Stimulated activated CD8-positive, alpha-beta memory T cell treated with anti-CD3 and anti-CD28 coated beads, Interleukin-4, amount 100 ng/mL, for 1 hour (primary cell): ENCODE measurements at places on chromosomes 2 and 18.

- no peak for DNase-seq
These were observed 103.3 kb downstream of the EXOC6B start for GRCh38 chr2:72722492-72723070.

DNA sequence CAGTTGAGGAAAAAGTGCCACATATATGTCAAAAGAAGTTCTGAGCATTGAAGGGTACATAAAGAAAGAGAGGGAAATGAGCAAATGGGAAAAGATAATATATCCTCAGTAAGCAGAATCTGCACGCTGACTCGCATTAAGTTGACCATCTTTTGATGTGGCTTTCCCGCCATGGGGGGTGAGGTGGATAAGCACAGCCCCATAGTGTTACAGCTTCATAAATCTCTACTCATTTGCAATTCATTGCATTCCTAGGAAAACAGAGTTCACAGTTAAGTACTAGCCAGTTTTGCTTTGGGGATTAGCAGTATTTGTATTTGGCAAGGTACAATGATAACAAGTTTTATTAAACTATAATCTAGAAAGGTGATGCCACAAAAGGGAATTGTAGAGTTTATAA lies 814.2 kb downstream of the LRP1B start:
- no peak for DNase-seq

GRCh38 chr2:86372641-86373502 lies 35.4 kb upstream of the REEP1 start:
- DNase-seq, result no peak

DNA sequence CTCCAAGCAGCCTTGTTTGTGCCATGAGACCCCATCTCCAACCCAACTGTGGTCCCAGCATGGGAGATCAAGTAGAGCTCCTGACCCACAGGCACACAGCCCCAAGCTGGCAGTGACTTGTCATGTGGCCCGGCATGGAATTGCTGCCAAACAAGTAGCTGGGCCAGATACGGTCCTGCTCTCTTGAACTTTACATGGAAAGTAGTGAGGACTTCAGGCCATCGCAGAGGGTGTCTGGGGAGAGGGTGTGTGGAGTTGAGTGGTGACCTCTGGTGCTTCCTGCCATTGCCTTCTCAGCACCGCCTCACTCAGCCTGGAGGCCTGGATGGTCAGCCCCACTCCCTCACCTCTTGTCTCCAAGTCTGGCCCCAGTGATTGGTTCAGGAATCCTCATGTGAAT lies 10.9 kb upstream of the SLC4A3 start:
- DNase-seq, result no peak

DNA sequence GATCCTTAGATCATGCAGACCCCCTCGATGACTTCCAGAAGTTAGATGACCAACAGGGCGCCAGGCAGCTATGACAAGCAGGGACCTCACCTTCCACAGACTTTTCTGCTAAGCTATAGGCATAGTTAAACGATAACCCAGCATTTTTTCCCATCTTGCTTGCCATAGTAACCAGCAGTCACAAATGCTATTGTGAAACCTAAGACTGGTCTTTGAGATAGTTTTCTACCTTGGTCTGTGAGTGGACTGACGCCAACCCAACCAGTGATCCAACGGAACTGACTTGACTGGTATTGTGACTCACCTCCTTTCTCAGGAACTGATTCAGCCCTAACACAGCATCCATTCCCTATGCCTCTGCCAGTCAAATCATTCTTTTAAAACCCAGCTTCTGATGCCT lies 361.2 kb downstream of the LRRTM4 start:
- no peak for DNase-seq

DNA sequence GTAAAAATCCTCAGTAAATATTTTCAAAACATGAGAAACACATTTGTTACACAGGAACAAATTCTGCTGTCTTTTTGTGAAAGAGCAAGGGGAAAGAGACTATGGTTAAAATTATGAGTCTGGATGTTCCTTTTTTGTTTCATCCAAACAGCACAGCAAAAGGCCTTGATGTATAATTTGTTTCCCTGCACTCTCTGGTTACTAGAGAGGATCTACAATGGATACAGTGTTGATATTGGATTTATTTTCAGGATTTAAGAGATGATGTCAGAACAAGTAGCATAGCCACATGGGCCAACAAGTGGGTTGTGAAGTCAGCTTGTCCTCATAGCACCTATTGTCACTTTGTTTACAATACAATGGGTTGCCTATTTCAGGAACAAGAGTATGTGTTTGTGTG lies 11.3 kb upstream of the ERBB4 start:
- no peak for DNase-seq

- DNase-seq, result no peak
These were observed 148.5 kb downstream of the MYT1L start for GRCh38 chr2:2182551-2183071.

DNA sequence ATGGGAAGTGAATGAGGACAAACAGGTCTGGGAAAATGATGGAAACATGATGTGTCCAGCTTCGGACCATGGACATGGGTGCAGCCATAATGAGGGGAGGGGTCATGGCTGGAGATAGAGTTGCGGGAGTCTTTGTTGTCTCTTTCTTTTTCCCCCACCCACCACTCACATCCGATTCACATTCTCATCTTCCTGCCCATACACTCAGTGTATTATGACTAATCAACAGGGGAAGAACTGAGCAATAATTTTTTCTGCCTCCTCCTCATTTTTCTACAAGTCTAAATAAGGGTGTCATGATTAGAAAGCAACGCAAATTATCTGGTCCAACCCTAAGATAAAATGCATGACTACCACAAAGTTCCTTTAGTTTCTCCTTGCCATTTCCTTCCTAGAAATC lies 5.7 kb upstream of the SERPINB2 start:
- no peak for DNase-seq

- no peak for DNase-seq
These were observed 183.2 kb downstream of the ARHGAP15 start for GRCh38 chr2:143312441-143312840.

DNA sequence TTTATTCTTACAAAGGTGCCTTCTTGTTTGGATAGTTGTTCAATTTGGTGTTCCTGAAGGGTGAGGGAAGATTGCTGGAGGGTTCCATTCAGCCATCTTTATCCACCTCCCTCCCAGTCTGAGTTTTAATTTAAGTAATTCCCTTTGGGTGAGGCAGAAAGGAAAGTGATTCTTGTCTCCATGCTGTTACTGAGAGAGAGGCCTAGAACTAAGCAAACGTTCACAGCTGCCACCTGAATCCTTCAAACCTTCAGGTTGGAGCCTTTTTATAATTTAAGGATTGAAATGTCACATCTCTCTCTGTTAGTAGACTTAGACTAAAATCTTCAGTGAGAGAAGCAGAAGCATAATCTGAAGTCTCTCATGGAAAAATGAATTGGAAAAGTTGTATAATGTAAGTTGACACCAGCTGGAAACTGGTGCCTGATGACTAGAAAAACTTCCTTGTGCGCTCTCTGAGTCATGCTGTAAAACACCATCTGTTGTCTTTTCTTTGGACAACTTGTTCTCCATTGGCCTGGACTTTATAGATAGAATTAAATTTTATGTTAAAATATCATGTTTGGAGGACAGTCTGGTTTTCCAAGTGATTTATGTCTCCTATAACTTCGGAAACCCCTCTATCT lies 14.6 kb downstream of the STRADB start:
- DNase-seq, result no peak

- no peak for DNase-seq
These were observed 192.0 kb downstream of the ALK start for GRCh38 chr2:29729401-29729800.

DNA sequence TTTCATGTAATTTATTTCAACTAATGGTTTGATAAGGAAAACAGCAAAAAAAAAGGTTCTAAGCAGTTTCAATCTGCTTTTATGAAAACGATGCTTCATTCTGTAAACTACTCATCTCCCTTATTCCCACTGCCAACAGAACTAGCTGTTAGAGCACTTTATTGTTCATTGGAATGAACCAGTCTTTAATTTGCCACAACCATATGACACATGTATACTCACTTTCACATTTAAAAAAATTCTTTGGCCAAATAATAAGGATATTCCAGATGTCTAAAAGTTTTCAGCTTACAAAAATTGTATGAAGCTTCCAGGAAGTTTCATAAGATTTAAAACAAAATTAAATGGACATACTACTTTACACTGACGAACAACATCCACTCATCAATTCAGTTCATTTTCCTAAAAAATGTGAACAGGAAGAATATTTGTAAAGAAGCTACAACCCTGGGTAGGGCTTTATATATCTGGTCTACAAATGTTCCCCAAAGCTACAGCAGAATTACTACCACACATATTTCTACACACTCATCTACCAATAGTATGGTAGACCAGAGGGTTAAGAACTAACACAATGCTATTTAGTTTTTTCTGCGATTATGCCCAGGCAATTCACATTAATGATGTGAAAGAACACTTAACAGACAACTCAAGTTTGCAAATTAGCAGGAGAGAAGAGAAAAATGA lies 37.7 kb downstream of the ZNF521 start:
- DNase-seq, result no peak

GRCh38 chr2:126475031-126475430 lies 180.9 kb upstream of the GYPC start:
- DNase-seq, result no peak

DNA sequence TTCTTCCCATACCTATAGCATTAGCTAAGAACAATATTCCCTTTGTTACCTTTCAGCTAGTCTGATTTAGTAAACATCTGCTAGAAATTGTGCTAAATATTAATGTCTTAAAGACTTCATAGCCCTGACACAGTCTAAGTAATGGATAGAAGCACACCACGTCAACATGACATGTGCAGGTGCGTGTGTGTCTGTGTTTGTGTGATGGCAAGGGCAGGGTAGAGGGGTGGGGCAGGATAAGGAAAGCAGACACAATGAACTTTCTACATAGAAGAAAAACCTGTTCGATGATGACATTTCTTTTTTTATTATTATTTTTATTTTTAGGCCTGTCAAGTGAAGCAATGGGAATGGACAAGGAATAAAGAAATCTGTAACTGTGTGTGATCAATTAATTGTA lies 223.3 kb downstream of the NOL4 start:
- no peak for DNase-seq

DNA sequence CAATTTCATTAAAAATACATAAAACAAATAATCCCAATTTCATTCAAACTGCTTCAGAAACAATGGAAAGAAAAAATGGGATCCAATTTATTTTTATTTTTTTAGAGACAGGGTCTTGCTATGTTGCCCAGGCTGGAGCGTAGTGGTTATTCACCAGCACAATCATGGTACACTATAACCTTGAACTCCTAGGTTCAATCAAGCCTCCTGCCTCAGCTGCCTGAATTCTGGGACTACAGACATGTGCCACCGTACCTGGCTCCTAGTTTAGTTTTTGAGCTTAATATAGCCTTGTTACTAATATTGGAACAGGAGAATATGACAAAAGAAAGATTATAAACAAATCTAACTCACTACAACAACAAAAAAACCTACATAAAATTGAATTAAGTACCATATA lies 34.2 kb downstream of the SAP130 start:
- no peak for DNase-seq

DNA sequence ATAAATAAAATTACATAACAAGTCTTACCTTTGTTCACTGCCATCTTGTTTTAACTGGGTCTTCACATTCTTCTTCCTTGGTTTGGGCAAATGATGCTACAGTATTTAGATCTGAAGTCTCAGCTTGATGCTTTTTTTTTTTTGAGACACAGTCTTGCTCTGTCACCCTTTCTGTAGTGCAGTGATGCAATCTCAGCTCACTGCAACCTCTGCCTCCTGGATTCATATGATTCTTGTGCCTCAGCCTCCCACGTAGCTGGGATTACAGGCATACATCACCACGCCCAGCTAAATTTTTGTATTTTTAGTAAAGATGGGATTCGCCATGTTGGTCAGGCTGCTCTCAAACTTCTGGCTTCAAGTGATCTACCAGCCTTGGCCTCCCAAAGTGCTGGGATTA lies 53.2 kb upstream of the MAT2A start:
- DNase-seq, result no peak

DNA sequence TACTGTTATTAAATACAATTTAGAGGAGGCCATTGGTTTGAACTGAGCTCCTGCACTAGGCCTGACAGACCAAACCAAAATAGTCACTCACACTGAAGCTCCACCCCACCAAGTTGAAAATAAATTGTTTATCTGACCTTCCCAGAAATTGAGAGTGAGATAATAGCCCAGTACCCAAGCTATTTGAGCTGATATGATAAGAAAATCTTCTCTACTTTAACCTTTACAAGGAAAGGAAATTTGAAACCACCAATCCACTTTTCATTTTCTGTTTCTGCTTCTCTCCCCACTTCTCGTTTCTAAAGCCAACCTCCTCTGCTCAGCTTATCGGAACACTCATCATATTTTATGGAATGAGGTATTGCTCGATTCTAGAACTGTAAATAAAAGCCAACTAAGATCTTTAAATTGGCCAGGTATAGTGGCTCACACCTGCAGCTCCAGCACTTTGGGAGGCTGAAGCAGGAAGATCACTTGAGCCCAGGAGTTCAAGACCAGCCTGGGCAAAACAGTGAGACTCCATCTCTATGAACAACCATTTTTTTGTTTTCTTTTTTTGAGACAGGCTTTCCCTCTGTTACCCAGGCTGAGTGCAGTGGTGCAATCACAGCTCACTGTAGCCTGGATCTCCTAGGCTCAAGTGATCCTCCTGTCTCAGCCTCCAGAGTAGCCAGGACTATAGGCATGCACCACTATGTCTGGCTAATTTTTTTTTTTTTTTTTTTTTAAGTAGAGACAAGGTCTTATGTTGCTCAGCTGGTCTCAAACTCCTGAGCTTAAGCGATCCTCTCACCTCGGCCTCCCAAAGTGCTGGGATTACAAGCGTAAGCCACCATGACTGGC lies 13.3 kb upstream of the GALM start:
- no peak for DNase-seq

- DNase-seq, result no peak
These were observed 1392.9 kb upstream of the ACVR2A start for GRCh38 chr2:146451972-146452371.
